ENCODE measurements at places on chromosomes 12 and 14.

GRCh38 chr14:69325646-69326265 is 65.8 kb downstream of the GALNT16 start:
- no peak for DNase-seq

GRCh38 chr12:27434673-27435565 is 11.6 kb upstream of the SMCO2 start:
- DNase-seq: no peak

- DNase-seq: no peak
Measured at GRCh38 chr12:94922561-94922960, 80.9 kb downstream of the NDUFA12 start.

GRCh38 chr12:109289004-109289403 is 20.1 kb downstream of the FOXN4 start:
- no peak for DNase-seq

DNA sequence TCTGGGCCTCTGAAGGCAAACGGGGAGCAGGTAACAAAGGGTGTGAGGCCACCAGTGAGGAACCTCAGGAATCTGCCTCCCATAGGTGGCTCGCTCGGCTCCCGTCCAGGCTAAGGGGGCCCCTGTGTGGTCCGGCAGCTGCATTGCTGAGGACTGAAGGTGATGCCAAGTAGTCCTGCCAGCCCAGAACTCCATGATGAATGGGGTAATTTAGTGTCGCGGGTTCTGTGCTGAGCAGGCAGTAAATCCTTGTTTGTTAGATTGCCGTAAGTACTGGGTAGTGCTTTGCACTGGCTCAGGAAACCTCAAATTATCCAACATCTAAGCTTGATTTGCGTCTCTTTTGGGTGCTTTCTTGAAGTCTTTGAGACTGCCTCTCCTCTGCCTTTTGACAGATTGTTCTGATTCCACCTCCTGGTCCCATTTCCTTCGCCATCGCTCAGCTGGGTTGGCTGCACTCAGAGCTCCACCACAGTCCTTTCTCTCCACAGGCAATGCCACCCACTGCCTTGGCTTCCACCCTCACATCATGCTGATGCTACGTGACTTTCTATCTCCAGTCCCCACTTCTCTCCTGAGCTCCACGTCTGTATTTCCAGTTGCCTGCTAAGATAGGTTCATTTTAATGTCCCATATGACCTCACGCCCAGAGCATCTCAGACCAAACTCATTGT is 392.0 kb downstream of the FUT8 start:
- no peak for DNase-seq

- DNase-seq: no peak
Measured at GRCh38 chr12:2649201-2650030, 145.4 kb upstream of the FKBP4 start.

DNA sequence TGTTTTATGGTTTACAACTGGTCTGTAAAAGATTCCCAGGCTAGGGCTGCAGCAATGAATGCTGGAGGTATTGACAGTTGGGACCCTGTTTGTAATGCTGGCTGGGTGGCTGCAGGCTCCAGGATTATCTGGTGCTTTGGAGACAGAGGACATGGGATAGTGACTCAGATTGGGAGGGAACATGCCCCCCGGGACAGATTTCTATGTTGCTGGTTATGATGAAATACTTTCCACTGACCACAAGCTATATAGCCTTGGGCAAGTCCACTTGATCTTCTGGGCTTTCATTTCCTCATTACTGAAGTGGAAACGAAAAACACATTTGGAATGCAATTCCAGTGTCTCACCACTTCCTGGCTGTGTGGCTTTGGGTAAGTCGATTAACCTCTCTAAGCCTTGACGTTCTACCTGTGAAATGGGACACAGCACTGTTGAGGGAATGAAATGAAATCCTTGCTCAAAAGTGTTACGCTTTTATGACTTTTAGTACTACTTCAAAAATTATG is 6.3 kb upstream of the TPCN1 start:
- DNase-seq: no peak

DNA sequence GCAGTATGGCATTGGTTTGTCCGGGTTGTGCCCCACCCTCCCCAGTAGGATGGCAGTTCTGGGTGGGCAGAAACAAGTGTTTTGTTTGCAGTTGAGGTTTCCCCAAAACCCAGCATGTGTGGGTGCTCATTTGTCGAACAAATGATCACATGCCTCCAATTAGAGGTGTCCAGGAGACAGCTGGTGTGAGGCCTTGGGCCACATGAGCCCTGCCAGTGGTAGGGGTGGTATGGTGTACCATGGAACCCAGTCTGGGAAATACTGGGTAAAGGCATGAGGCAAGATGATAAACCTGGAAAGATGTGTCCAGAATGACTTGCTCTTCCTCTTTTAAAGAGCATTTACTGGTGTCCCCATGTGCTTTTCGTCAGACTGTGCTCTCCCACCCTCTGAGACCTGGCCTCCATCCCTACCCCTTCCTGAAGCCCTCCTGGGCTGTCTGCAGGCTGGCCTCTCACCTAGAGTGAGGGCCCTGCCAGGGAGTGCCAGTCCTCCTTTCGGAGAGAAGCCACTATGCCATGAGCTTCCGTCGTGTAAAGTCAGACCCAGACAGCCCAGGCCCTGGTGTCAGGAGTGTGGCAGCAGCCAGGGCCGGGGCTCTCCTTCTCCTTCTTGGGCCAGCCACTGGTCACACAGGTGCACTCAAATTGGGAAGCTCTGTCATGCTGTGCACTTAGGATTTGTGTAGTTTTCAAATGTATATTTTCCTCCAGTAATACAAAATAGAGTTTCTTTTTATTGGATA is 17.6 kb downstream of the ANKRD9 start:
- DNase-seq: no peak

DNA sequence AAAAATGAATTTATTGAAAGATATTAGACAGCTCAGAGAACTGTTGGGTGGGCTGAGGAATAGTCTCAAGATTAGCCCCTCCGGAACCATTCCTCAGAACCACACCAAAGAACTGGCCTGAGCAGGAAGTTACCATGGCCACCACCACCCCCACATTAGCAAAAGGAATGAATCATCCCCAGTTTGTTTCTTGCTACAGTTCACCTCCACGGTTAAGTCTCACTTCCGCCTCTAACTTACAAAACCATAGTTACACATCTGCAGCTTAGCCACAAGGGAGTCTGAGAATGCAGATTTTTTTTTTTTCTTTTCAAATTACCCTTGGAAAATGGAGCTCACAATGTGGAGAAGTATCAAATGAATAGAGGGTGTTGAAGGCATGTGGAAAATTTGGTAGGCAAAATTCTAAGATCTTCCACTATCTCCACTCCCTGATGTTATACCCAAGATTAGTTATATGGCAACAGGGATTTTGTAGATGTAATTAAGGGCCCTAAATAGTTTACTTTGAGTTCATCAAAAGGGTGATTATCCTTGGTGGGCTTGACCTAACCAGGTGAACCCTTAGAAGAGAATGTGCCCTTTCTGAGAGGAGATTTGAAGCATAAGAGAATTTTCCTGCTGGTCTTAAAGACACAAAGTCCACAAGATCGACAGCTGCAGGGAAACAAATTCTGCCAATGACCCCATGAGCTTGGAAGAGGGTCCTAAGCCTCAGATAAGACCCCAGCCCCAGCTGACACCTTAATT is 129.8 kb upstream of the KRR1 start:
- DNase-seq: no peak

DNA sequence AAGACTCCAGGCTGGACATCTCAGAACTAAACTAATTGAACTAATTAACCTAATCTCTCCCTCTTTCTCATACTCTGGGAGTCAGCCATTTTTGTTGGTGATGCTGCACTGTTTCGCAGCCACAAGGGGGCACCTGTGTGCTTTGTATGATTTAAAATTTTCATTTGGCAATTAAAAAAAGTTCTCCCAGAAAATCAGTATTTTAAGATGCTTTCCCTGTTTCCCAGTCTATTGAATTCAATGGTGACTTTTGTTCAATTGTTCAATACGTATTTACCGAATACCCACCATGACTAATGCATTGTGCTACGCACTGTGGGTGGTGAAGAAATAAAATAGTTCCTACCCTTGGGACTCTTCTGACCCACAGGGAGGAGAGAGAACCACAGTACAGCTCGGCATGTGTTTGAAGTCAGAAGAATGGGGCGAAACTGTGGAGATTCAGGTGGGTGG is 63.7 kb downstream of the ZNF664 start:
- peak; percentile 6 for DNase-seq

GRCh38 chr12:131050463-131051154 is 96.9 kb downstream of the ADGRD1 start:
- DNase-seq: no peak

DNA sequence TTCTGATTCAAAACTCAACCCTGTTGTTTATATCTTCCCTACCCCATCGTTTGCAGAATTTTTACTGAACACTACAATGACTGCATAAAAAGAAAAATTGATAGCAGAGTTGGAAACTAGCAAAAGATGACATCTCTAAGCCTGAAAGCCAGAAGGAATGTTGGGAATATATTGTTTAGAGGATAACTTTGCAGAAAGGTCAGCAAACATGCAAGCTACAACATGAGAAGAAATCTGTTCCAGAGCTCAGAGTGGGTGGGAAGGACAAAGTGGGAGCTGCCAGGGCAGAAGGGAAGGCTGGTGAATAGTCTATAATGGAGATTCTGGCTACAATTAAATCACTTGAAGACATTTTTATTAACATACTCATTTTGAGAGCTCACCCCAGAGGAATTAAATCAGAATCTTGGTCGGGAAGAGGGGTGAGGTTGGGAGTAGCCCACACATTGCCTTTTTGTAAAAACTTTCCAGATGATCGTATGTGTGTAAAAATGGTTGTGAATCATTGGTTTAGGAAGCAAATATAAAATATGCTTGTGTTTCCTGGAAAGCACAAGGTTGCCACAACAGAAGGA is 574.8 kb downstream of the FLRT2 start:
- no peak for DNase-seq

DNA sequence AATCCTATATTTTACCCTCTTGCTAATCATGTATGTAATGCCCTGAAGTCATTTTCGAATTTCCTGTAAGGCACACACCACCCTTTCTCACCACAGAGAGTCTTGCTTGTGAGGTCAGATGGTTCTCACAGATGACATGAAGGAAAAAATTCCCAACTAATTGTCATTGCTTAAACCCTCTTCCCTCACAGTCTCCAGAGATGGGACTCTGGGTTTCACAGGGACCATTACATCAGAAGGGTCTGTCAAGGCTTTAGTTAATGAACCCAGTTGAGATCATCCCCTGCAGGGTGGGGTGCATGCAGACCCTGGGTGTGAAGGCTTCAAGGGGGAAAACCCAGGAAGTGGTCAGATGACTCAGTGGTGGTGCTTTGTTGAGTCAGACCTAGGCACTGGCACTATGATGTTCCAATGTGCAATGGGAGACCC is 229.6 kb downstream of the BCAT1 start:
- DNase-seq: peak; percentile 12

DNA sequence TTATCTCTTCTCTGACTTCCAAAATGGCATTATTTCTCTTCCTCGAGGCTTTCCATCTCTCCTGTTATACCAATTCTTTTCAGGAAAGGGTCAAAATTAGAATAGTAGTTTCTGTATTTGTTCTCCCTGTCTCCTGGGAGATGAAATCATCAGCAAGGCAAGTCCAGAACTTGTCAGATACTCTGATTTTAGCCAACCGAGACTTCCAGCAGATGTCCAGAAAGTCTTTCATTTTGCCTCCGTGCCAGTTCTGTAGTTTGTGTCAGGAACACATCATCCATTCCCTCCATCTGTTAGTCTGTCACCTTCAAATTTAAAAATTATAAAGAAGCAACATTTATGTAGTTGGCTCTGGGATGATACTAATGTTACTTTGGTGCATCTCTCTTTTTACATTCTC is 275.7 kb downstream of the CCDC59 start:
- no peak for DNase-seq

DNA sequence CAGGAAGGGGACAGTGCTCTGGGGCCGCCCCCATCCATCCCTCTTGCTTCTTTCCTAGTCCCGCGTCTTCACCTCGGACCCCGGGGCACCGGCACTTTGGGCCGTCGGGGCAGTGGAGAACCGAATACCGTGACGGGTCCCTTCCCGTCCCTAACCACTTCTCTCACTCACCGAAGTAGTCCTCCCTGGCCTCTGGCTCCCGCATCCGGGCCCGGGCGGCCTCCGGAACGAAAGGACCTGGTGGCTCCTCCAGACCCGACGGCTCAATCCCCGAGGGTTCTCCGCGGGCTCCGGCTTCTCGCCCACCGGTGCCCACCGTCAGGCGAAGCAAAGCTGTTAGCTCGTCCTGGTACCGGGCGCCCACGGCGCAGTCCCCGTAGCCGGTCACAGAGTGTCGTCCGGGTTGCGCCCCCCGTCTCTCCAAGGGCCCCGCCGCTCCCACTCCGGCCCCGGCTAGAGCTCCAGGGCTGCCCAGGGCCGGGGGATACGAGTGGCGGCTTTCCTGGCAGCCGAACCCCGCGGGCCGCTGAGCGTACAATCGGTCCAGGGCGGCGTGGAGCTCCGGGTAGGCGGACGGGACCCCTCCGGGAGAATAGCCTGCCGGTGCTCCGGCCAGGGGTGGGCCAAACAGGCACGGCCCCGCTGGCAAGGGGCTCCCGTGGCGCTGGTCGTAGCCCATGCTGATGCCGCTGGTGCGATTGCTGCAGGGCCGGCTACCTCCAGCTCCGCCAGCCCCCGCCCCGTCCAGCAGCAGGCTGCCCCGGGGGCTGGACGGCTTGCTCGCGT is 1.1 kb downstream of the AJUBA start:
- no peak for DNase-seq

DNA sequence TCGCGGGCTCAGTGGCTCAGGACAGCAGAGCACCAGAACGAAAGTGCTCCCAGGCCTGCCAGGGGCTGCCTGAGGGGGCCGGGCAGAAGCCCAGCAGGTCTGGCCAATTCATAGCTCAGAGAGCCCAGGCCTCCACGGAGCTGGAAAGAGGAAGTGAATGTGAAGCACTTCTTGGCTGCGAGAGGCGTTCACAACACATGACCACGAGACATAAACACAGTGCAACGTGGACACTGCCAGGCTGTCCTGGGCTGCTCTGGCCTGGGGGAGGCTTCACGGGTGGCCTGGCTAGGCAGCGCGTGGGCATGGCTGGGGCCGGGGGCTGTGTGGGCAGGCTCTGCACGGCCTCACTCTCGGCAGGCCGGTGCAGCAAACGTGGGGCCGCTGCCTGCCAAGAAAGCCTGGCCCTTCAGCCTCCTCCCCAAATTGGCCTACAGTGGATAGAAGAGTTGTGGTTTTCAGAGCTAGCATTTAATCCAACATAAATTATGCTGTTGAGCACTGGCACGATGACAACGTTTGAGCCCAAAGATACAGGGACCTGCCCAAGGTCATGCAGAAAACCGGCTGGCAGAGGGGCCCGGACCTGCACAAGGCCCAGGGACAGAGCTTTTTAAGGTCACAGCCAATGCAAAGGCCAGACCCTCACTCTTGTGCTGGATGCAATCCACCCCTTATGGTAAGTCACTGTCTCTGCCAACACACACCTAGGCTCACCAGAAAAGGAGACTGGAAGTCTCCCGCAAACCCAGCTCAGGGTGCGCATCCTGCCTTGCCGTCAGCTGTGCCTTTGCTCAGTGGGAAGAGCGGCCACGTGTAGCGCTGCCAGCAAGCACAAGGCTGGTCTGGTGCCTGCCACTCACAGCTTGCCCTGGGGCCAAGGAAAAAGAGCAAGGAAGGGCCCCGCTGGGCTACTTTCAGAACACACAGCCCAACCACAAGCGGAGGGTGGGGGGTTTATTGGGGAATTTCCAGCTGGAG is 8.6 kb downstream of the SLC25A29 start:
- no peak for DNase-seq

GRCh38 chr12:127311720-127312364 is 955.1 kb upstream of the TMEM132C start:
- no peak for DNase-seq

Data from stimulated activated CD4-positive, alpha-beta T cell treated with anti-CD3 and anti-CD28 coated beads, Interleukin-4, amount 100 ng/mL, for 48 hours (primary cell).